Kasumi-1 (cell line): ENCODE measurements at places on chromosomes 1 and 21.

GRCh38 chr1:111873460-111874030 lies 115.9 kb downstream of the KCND3 start:
- DNase-seq, result no peak

GRCh38 chr21:36591326-36591970 lies 107.5 kb upstream of the SIM2 start:
- DNase-seq, result no peak

DNA sequence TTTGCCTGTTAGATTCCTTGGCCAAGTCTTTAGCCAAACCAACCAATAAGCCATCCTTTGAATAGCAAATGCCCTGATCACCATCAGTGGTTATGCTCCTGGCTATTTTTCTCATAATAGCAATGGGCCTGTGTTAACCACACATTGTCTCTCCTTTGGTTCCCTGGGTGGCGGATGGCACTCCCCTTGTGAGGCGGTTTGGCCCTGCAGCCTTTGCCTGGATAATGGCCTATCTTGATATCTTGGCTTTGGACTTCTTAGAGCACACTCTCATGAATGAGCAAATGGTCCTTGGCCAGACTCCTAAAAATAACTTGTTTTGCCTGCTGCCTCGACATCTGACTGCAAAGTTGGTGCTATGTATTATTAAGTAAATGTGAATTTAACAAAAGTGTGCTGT lies 22.4 kb upstream of the ZBTB18 start:
- no peak for DNase-seq

- DNase-seq, result no peak
These were observed 1.4 kb downstream of the PSEN2 start for GRCh38 chr1:226871636-226872327.

DNA sequence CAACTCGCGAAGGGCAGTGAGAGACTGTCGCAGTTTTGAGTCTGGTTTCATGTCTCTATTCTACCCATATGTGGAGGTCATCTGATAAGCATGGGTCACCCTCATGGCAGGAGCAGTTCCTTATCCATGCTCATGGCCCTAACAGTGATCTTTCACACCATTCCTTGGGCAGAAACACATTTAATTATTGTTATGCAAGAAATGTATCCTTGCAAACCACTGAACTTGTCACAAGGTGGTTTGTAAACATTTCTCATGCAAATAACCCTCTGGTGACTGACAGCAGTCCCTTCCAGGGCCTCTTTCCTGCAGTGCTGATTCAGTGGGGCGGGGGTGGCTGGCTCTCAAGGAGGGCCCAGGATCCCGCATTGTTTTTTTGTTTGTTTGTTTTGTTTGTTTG lies 421.4 kb upstream of the RUNX1 start:
- no peak for DNase-seq

- no peak for DNase-seq
These were observed 20.7 kb downstream of the SIM2 start for GRCh38 chr21:36719614-36720013.

GRCh38 chr1:228394571-228395394 lies 11.9 kb downstream of the TRIM11 start:
- DNase-seq, result no peak

DNA sequence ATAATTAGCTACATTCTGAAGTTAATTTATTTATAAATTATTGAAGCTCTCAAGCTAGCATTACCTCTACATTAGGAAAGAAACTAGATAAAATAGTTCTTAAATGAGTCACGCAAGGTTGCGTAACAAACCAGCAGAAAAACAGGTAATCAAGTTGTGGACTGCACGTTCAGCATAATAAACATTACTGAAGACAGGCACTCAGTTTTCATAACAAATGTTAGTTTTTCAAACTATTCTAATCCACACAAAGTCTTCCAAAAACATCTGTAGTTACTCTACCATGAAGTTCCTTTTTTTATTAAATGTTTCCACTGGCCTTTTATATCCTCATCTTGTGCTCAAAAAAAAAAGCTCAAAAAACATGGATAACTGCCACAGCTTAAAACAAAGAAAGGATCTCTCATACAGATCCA lies 1.3 kb downstream of the TOR1AIP2 start:
- peak; percentile 18 for DNase-seq

DNA sequence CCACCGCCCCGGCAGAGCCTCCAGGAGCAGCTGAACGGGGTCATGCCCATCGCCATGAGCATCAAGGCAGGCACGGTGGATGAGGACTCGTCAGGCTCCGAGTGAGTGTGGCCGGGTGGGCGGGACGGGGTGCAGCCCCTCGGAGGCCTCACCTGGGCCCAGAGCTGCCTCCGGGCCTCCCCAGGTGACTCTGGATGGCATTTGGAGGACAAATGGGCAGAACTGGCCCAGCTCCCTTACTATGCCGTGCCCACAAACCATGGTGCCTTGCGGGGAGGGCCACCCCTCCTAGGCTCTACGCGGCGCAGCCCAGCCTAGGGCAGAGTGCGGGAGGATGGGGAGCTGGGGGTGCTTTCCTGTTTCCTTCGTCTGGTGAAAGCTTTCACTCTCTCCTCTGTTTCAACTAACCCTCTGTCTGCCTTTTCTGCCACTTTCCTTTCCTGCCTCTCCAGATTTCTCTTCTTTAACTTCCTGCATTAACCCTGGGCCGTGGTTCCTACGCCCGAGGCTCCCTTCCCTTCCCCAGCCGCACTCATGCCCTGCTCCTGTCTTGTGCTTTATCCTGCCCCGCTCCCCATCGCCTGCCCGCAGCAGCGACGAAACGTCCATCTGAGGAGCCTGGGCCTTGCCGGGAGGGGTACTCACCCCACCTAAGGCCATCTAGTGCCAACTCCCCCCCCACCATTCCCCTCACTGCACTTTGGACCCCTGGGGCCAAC lies 9.2 kb downstream of the PSRC1 start:
- no peak for DNase-seq
